ENCODE measurements at places on chromosomes 3 and 15.

DNA sequence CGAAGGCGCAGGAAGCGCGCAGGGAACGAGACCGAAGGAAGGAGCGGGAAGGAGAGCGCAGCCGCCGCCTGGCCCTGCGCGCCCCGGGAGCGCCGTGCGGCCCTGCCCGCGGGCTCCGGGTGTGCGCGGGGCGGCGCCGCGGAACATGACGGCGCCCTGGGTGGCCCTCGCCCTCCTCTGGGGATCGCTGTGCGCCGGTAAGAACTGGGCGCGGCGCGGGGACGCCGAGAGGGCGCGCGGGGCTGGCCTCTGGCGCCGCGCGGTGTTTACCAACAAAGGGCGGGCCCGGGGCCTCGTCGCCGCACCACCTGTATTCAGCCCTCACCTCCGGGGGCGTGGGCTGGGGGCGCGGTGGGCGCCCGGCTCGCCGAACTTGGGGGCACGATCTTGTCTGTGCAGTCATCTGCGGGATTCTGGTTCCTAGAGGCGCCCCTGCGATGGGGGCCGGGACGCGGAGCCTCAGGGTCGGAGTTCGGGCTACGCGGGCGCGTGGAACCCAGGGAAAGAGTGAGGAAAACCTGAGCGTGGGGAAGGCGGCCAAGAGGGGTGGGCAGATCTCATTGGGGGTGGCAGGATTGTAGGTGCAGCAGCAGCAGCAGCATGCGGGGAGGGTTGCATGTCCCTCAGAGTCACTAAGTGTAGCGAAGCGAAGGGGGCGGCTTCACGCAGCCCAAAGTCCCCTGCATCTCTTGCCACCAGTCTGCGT is 641 bp downstream of the ACVR2B start:
- DNase-seq: no peak

GRCh38 chr3:152377184-152377570 is 108.4 kb downstream of the MBNL1 start:
- DNase-seq: no peak

GRCh38 chr3:104411757-104412156 is 955.0 kb upstream of the ALCAM start:
- no peak for DNase-seq

GRCh38 chr3:115834068-115834467 is 210.8 kb downstream of the GAP43 start:
- no peak for DNase-seq

DNA sequence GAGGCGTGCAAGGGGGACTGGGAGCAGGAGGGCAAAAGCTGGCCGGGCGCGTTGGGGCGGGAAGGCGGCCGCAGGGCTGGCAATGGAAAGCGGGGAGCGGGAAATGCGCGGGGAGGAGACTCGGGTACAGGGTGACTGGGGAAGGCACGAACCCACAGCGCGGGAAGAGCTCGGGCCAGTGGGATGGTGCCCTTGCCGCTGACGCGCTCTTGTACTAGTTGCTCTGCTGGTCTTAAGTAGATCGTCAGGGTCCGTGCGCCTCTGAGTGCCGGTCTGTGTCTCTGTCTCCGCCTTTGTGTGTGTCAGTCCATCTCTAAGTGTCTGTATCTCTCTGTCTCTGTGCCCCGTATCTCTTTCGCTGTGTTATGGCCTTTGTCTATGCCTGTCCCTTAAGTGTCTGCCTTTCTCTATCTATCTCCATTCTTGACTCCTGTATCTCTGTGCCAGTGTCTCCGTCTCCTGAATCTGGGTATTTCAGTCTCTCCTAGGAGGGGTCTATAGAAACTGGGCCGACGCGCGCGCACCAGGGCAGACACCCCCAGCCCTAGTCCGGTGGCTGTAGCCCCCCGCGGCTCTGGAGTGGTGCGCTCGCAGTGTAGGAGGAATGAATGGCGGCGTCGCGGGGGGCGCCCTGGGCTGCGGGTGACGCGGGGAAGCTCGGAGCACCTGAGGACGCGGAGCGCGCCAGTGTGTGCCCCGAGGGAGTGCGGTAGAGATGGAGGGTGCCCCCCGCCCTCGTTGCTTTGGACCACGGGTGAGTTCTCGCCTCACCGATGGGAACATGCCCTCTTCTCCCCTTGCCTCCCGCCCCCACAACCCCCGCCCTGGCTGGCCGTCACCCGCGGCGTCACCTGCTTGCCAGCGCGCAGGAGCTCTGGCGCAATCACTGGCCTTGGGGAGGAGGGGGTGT is 756 bp upstream of the CAMK2N2 start:
- no peak for DNase-seq

- no peak for DNase-seq
These were observed 67.9 kb upstream of the HEG1 start for GRCh38 chr3:125123451-125124305.

Data from activated CD4-positive, alpha-beta T cell treated with anti-CD3 and anti-CD28 coated beads, Interleukin-2, Interleukin-4, amounts not matched to agents 100 ng/mL and 50 ng/mL, durations not matched to agents 16 hours and 8 hours (primary cell).